ENCODE measurements at places on chromosomes 2 and 18.
A peak's percentile ranks its signal among the peaks of the same experiment; 100 is the strongest.

DNA sequence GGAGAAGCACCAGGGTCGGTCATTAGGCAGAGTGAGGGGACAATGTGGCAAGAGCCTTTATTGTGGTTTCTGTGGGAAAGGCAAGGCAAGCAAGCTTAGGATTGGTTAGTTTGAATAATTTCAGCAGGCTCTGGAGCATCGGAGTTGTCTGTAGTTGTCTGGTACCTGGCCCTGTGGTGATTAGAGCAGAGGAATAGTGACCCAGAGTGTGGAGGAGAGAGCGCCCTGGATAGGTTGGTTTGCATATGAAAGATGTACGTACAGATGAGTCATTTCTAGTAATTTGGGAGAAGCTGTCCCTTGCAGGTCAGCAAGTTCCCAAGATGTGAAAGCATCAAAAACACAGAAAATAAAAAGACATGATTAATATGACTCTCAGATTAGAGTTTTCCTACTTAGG lies 383.1 kb upstream of the MEX3C start:
- H3K4me3 ChIP-seq, result no peak overlapping the region
- no peak overlapping the region for H3K27ac ChIP-seq
- H3K27me3 ChIP-seq, result no peaks in the 10 kb centered on the region
- no peak for DNase-seq

DNA sequence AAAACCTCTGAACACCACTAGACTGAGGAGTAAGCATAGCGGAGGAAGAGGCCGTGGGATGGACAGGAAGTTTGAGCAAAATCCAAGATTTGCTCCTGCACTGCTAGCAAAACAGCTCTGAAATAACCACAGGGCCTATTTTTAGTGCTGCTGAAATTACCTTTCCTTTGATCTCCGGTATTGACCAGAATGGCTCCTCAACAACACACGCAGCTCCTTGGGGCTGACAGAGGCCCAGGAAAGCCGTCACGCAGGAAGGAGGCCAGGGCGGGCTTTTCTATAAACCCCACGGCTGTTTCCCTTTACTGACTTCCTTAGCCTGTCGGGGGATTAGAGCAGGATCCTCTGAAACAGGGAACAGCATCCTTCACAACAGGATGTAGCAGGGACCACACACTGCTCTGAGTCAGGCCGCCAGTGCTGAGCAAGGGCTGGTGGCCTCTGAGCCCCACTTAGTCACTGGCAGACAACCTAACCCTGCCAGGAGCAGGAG lies 80.8 kb upstream of the LCLAT1 start:
- peaks cover 38% of the 10 kb centered on the region for H3K4me1 ChIP-seq
- no peak overlapping the region for H3K4me3 ChIP-seq
- peak overlapping the region; percentile 70 for H3K27ac ChIP-seq
- no peaks in the 10 kb centered on the region for H3K27me3 ChIP-seq
- no peaks in the 10 kb centered on the region for H3K36me3 ChIP-seq

- H3K4me3 ChIP-seq, result no peak overlapping the region
- H3K27ac ChIP-seq, result peak overlapping the region; percentile 52
- no peaks in the 10 kb centered on the region for H3K27me3 ChIP-seq
- no peaks in the 10 kb centered on the region for H3K4me1 ChIP-seq
- peak; percentile 3 for DNase-seq
- H3K36me3 ChIP-seq, result no peaks in the 10 kb centered on the region
Observed at GRCh38 chr2:218028562-218029348, 26.0 kb upstream of the TNS1 start.

- no peaks in the 10 kb centered on the region for H3K36me3 ChIP-seq
- H3K27me3 ChIP-seq, result no peaks in the 10 kb centered on the region
- DNase-seq, result peak; percentile 53
- H3K27ac ChIP-seq, result no peak overlapping the region
Observed at GRCh38 chr2:63424329-63425078, 163.8 kb downstream of the WDPCP start.

DNA sequence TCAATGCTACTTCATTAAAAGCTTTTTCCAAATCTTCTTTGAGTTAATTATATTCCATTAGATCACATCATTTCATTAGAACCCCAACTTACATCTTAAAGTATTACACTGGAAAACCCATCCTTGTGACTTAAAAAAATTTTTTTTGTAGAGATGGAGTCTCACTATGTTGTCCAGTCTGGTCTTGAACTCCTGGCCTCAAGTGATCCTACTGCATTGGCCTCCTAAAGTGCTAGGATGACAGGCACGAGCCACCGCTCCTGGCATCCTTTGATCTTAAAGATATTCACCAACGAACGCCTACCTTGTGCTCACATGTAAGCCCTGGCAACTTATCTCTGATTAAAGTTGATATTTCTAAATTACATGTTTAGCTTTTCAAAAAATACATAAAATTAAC lies 6.7 kb downstream of the LAPTM4A start:
- H3K4me1 ChIP-seq, result peaks cover 16% of the 10 kb centered on the region
- no peak for DNase-seq
- H3K36me3 ChIP-seq, result peaks cover 7% of the 10 kb centered on the region
- H3K4me3 ChIP-seq, result no peak overlapping the region

DNA sequence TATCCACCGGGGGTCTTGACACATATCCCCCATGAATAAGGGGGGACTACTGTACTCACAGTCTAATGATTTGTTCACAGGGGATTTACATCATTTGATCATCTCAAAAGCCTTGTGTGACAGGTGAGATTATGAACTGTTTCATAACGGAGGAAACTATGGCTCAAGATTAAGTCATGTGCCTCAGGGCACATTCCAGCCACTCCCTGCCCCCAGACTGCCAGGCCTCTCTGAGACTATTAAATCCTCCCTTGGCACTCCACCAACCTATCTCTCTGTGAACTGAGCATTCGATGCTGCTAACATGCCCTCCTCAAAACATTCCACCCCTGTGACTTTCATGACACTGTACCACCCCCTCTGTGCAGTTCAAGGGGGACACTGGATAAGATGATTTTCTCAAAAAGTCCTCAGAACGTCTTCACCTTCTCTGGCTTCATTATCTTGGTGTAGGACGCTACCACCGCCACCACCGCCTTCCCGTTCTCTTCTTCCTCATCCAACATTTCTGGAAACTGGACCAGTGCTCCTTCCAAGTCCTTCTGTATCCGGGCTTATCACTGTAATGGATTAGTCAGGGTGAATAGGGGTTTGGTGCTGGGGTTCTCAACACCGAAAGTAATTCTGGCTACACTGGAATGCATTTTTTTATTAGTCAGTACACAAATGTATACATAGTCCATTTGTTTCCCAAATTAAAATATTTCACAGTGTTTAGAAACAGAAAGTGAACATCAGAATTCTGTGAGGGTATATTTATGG lies 169.6 kb downstream of the KCNS3 start:
- H3K4me1 ChIP-seq, result no peaks in the 10 kb centered on the region
- no peak overlapping the region for H3K27ac ChIP-seq
- H3K36me3 ChIP-seq, result no peaks in the 10 kb centered on the region
- H3K27me3 ChIP-seq, result no peaks in the 10 kb centered on the region
- no peak overlapping the region for H3K4me3 ChIP-seq
- DNase-seq, result no peak

DNA sequence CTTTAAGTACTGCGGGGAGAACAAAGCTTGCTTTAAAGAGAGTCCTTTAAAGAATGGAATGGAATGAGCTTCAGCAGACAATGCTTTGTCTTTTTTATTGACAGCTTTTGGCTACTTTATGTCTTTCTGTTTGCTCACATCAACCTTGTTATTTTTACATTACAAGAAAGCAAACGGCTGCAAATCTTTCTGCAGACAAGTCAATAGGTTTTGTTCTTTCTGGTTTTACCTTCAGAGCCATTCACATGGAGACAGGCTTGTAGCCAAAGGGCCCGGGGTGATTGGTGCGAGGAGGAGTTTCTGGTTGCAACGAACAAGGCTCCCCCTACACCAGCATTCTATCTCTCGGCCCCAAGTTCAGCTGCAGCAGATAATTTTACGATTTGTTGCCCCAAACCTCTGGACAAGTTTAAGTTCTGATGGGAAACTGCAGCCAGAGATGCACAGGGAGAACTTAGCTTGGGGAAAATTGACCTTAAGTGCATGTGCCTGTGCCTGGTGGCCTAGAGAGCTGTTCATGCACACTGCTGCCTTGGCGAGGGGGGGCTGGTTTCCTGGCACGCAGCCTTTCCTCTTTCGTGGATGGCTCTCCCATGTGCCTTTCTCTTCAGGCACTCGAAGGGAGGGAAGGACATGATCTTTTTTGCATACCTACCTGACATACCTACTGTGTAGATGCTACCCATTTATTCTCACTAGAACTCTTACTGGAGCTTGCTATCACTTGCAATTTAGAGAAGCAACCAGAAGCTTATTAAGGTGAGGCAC lies 543.2 kb downstream of the DCDC2C start:
- H3K4me1 ChIP-seq, result no peaks in the 10 kb centered on the region
- DNase-seq, result no peak
- H3K36me3 ChIP-seq, result no peaks in the 10 kb centered on the region

DNA sequence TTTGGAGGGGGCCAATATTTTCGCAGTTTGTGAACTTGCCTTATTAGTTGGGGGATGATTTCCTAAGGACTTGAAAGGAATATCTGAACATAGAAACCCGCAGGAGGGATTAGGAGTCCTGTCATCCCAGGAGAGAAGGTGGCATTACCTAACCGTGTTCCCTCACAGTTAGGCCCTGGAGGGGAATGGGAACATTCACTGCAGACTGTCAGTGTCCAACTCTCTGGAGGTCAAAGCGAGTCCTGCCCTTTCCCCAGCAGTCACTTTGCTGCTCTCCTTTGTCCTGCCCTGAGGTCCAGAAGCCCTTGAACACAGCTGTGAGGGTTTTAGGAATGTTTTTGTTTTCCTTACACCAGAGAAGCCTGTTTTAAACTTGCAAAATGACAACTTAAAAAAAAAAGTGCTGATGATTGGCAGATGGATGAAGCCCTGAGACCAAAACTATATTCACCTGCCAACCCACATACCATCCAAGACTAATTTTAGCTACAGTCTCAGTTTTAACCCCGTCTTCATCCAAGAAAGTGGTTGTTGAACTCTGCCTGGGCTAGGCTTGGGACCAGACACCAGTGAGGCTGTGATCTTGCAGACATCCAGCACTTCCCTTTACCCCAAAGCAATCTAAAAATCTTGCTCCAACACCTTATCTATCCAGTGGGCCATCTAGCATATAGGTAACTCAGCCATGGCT lies 90.5 kb upstream of the MEX3C start:
- H3K27me3 ChIP-seq, result peaks cover 2% of the 10 kb centered on the region
- no peaks in the 10 kb centered on the region for H3K36me3 ChIP-seq
- no peak overlapping the region for H3K27ac ChIP-seq
- no peaks in the 10 kb centered on the region for H3K4me1 ChIP-seq
- no peak overlapping the region for H3K4me3 ChIP-seq

- H3K36me3 ChIP-seq, result no peaks in the 10 kb centered on the region
Observed at GRCh38 chr2:191582355-191582754, 95.6 kb upstream of the NABP1 start.

DNA sequence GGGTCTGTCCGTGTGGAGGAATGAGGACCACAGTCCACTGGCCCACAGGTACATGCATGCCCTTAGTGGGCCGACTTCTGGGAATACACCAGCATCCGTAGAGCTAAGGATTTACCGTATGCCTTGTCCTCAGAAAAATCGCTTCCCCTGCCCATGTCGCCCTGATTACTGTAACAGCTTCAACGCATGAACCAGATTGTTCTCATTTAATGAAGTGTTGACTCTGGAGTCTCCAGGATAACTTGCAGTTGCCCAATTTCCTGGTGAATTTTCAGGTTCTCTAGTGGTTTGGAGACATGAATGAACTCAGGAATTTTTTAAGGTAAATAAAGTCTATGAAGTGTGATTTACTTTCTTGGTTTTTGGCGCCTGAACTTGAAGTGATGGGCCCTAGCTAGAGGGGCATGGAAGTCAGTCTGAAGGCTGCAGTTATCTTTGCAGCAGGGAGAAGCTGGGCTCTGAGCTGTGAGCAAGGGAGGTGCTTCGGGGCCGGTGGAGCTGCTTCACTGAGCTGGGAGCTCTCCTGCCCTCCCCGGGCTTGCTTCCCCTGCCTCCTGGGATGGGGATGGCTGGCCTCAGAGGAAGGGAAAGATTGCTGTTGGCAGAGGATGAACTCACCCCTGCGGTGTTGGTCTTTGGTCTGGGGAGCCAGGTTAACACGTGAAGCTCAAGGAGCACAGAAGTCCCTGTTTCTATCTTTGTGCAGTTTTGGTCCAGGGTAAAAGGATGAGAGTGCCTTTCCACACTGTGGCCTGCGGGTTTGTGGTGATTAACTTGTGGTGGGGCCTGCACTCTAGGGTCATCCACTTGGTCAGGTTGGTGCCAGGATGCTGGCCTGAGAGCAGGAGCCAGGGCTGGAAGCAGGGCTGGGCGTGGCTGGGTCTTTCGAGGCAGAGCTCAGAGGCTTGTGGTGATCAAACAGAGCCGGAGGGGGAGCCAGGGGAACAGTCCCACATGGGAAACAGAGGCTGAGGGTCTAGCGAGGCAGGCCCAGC lies 28.1 kb downstream of the TCF7L1 start:
- H3K27me3 ChIP-seq, result peaks cover 6% of the 10 kb centered on the region
- H3K4me3 ChIP-seq, result no peak overlapping the region
- H3K4me1 ChIP-seq, result no peaks in the 10 kb centered on the region
- H3K36me3 ChIP-seq, result no peaks in the 10 kb centered on the region

- H3K4me1 ChIP-seq, result peaks cover 27% of the 10 kb centered on the region
- peak overlapping the region; percentile 94 for H3K27ac ChIP-seq
- peak overlapping the region; percentile 76 for H3K4me3 ChIP-seq
Observed at GRCh38 chr2:119679526-119679837, 481 bp downstream of the TMEM177 start.

DNA sequence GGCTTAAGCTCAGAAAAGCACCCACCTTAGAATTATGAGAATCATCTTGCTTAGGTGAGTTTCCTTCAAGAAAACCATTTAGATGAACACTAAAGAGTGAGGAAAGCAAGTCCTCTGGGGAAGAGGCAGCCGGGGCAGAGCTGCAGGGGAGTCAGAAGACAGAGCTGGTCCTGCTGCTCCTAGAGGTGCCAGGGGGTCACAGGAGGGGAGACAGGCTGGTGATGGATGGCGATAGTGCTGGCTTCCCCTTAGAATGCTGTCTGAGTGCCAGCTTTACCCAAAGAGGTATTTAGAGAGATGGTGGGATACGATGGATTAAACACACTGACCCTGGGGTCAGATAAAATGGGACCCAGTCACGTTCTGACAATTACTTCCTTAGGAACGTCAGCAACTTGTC lies 269.4 kb downstream of the TDRD15 start:
- no peaks in the 10 kb centered on the region for H3K27me3 ChIP-seq
- no peak overlapping the region for H3K27ac ChIP-seq
- H3K4me3 ChIP-seq, result no peak overlapping the region
- no peaks in the 10 kb centered on the region for H3K36me3 ChIP-seq
- H3K4me1 ChIP-seq, result no peaks in the 10 kb centered on the region

- H3K4me3 ChIP-seq, result no peak overlapping the region
- DNase-seq, result no peak
- no peaks in the 10 kb centered on the region for H3K4me1 ChIP-seq
- no peaks in the 10 kb centered on the region for H3K27me3 ChIP-seq
Observed at GRCh38 chr2:44740678-44741077, 200.8 kb upstream of the SIX3 start.

- H3K4me3 ChIP-seq, result no peak overlapping the region
- H3K4me1 ChIP-seq, result no peaks in the 10 kb centered on the region
- no peak overlapping the region for H3K27ac ChIP-seq
- no peaks in the 10 kb centered on the region for H3K36me3 ChIP-seq
- no peak for DNase-seq
- peaks cover 2% of the 10 kb centered on the region for H3K27me3 ChIP-seq
Observed at GRCh38 chr2:217069263-217070042, 209.6 kb upstream of the TNP1 start.

- DNase-seq, result no peak
- H3K27ac ChIP-seq, result no peak overlapping the region
- H3K36me3 ChIP-seq, result no peaks in the 10 kb centered on the region
- no peak overlapping the region for H3K4me3 ChIP-seq
Observed at GRCh38 chr2:11044201-11044600, 111.1 kb upstream of the SLC66A3 start.

- peaks cover 2% of the 10 kb centered on the region for H3K4me1 ChIP-seq
- peak; percentile 70 for DNase-seq
- no peak overlapping the region for H3K27ac ChIP-seq
- no peaks in the 10 kb centered on the region for H3K27me3 ChIP-seq
Observed at GRCh38 chr2:148552675-148553331, 91.7 kb upstream of the EPC2 start.
